HT-29 (cell line): ENCODE measurements at places on chromosomes 4 and X. TPM values are rescaled to one million over a fixed set of nuclear protein-coding genes. Genes with fewer than 3 reads are reported as not detected.

DNA sequence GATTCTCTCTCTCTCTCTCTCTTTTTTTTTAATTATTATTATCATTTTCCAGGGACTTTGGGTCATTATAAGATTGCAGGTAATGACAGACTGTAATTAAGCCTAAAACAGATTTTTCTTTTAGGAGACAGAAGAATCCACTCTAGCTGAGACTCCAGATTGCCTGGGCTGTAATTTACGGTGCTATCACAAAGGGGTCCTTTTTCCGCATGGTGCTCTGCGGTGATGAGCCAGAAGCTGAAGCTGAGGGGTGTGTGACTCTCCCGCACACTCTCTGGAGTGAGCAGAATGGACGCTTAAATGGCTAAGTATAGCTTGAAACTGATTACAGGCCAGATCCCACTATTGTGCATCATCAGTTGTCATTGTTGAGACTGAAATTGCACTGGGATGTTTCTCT, 50.0 kb downstream of the LGI2 start:
- DNase-seq, result no peak

Gene NXF2
- not detected in 2 replicates for total RNA-seq

- DNase-seq, result no peak
These were observed 39.3 kb downstream of the GASK1B start for GRCh38 chr4:158133551-158133950.

DNA sequence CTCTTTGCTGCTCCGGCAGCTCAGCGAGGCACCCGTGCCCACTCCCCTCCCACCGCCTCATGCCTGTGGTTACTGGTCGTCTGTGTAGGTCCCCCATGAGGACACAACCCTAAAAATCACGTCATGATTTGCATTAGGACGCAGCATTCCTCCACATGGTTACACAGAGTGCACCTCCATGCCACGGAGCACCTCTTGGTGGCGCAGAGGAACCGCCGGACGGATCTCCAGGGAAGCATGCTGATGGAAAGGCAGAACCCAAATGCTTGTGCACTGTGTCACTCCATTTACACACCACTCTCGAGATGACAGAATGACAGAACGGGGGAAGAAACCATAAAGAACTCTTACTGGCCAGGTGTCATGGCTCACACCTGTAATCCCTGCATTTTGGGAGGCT, 22.4 kb downstream of the FAM53A start:
- DNase-seq, result no peak

DNA sequence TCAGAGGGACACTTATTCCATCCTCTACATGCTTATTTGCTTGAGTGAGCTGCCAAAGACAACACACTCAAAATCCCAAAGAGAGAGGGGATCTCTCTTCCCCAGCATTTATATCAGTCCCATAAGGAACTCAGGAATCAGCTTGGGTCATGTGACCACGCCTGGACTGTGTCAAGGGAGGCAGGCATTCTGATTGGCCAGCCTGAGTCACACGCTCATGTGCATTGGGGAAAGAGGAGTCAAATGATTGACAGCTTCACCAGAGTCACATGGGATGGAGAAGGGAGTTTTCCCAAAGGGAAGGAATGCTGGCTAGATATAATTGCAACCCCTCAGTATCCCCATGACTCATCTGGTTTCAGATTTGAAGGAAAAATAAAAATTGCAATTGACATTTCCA, 49.0 kb downstream of the RWDD4 start:
- peak; percentile 10 for DNase-seq

Gene NAT8L
- 0.08 TPM in 1 of 2 replicates, not detected in the other for total RNA-seq

Gene P2RY4
- total RNA-seq, result not detected in 2 replicates

GRCh38 chr4:52645300-52645699, 13.8 kb downstream of the USP46 start:
- DNase-seq, result no peak
